ENCODE measurements at places on chromosomes 1 and 21. TPM values are rescaled to one million over a fixed set of nuclear protein-coding genes. Genes with fewer than 3 reads are reported as not detected.

Gene FCRL2
- not detected for total RNA-seq

Gene PPIAL4G
- 0.12 TPM for total RNA-seq

Gene KIF2C
- 154 TPM for total RNA-seq

Gene OPTC
- total RNA-seq: not detected

Gene ADCY10
- not detected for total RNA-seq

GRCh38 chr1:183896466-183897048 lies 91.6 kb downstream of the RGL1 start:
- no peak for DNase-seq

GRCh38 chr1:6785728-6786505 lies 663 bp downstream of the CAMTA1 start:
- peak; percentile 20 for DNase-seq

DNA sequence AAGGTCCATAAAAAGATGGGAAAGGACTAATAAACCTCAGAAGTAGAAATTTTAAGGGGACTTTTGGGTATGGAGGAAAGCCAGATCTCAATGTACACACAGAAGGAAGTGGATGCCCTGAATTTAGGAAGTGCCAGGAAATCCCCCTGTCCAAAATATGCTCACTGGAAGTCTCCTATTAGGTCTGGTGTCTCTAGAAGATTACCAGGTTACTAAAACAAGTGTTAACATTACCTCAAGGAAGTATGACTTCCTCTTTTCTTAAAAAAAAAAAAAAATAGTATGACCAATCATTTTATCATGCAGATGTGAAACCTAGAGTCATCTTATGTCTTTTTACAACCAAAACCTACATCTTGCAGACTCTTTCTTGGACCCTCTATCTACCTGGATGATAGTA lies 30.7 kb downstream of the CD58 start:
- DNase-seq: no peak

GRCh38 chr1:238501290-238501689 lies 610.6 kb upstream of the ZP4 start:
- no peak for DNase-seq

DNA sequence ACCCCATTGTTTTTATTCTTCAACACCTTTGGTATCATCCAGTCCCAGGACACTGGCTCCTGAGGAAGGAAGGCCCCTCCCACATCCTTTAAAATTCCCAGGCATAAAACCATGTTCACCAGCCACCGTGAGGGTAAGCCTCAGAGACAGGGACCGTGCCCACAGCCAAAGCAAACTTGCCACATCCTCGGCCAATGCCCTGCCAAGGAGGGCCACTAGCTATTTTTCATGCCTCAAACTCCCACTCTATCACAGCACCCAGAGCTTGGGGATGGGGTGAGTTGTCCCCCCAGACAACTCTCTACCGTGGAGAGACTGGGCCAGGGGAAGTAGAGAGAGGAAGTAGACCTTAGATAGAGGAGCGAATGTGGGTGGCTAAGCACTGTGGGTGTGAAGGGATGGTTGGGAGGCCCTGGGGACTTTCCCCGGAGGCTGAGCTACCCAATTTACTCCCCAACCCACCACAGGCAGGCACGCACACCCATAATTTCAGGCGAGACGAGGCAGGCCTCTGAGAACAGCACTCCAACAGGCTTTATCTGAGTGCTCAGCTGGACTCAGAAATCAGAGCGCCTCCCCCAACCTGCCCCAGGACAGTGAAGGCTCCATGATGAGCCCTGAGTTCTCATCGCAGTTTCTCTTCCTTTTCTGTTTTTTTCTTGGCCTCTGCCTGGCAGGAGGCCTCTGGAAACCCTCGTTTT lies 15.9 kb upstream of the BTG2 start:
- DNase-seq: peak; percentile 97

GRCh38 chr1:224698015-224698451 lies 81.9 kb downstream of the CNIH3 start:
- no peak for DNase-seq

GRCh38 chr1:92483610-92484471 lies 2.9 kb downstream of the GFI1 start:
- DNase-seq: peak; percentile 78

DNA sequence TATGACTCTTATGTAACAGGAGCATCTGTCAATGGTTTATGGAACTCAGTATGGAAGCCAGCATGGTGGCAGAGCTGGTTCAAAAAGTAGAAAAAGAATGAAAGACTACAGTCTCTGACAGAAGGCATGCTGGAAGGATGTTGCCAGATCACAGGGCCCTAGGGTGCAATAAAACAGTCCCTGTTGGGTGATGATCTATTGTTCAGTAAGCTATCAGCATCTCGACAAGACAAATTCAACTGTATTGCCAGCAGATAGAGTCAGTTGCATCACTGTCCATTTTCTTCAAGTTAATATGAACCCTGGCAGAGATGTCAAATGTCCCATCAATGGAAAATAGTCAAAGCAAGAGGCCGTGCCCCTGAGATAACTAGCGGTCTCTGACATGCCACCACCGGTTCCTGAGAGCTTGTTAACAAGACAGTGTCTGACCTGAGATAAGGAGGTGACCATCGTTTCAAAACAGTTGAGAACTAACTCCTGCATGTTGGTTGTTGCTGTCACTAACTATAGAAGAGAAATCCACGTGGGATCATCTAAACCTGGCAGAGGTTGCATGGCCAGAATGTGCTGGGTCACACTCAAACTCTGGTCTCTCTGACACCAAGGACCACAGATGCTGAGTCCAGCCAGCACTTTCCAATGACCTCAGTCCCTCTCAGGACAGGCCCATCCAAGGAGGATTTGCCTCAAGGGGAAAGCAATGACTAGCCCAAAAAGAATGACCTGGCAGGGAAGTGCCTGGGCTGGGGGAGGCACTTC lies 125.9 kb downstream of the RIPK4 start:
- no peak for DNase-seq

DNA sequence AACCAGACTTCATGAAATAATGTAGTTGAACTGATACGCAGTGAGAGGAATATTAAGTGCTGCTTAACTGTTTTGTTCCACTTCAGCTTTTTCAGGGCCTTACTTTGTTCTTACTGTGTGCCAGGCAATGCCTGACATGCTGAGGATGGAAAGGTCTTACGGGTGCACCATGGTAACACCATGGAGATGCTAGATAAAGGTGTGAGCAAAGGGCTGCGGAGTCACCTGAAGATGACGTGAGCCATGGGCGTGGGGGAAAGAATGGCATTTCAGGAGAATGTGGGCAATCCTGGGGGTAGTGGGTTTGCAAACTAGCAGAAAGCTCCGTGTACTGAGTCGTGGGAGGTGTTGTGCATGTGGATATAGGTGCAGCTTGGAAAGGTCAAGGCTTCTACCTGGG lies 27.3 kb downstream of the MAN1C1 start:
- DNase-seq: no peak

- DNase-seq: peak; percentile 43
Observed at GRCh38 chr1:40783001-40783905, at the start of gene KCNQ4. Gene KCNQ4, plus strand, starts transcription at chr1:40783787. Its CDS starts 307 bp downstream, at chr1:40784094.
